ENCODE measurements at places on chromosomes 6 and 20. TPM values are rescaled to one million over a fixed set of nuclear protein-coding genes. Genes with fewer than 3 reads are reported as not detected.
A peak's percentile ranks its signal among the peaks of the same experiment; 100 is the strongest.

- DNase-seq, result no peak
Observed at GRCh38 chr20:39298121-39298520, 336.0 kb downstream of the DHX35 start.

DNA sequence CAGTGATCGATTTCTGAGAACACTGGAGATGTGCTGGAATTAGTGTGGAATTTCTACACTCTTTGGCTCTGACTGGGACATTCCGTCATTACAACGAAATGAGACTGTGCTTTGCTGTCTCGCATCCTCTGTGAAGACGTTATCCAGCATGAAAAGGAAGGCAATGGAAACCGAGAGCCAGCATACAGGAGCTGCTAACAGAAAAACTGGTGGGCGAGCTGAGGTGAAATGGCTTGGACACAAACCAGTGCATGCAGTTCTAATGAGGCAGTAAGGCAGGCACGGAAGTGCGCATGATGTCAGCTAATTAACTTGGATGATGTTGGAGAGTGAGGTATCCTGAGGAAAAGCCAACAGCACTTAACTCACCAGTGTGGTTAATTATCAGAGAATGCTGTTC lies 202.8 kb upstream of the AGPAT4 start:
- no peak for DNase-seq

GRCh38 chr6:161442420-161442819 lies 168.6 kb upstream of the AGPAT4 start:
- DNase-seq, result no peak

DNA sequence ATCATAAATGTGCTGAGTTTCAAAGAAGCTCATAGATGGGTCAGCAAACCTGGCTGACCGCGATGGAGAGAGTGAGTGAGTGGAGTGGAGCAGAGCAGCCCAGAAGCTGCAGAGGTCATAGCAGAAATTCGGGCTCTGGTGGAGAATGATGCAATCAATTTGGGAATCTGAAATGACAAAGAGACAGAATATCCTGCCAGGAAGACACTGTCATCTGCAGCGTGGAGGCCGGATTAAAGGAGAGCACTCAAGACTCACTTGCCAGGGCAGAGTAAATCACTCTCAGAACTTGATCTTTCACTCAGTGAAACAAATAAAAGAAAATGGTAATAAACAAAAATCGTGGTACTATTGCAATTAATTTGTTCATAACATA lies 109.6 kb upstream of the RREB1 start:
- DNase-seq, result no peak

DNA sequence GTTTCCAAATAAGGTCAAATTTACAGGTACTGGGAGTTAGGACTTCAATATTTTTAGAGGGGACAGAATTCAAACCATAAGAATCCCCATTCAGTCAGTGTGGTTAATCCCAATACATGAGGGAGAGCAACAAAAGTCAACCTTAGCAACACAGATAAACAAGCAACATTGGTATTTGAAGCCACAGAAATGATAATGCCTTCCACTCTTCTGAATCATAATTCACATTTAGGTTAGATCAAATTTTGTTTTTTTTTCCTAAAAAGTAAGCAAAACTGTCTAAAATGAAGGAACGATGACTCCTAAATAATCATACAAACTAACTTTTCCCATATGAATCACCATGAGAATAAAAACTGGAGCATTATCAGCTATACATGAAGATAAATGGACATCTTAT lies 246.0 kb upstream of the TENT5A start:
- no peak for DNase-seq

DNA sequence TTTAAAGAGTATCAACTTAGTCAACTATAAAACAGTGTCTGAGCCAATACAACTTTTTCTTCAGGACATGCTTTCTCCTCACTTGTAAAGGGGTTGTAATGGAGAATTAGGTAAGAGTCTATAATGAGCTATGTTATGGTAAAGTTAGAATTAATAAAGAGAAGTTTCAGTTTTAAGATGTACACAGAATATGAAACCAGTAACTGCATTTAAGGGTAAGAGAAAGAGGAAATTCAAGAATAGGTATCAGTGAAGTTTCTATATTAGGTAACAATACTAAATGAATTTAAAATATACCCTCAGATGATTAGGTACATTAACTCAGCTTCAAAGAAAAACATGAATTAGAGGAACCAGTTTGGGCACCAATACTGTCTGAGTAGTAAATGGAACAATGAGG lies 1444.3 kb upstream of the ADGRB3 start:
- DNase-seq, result no peak

DNA sequence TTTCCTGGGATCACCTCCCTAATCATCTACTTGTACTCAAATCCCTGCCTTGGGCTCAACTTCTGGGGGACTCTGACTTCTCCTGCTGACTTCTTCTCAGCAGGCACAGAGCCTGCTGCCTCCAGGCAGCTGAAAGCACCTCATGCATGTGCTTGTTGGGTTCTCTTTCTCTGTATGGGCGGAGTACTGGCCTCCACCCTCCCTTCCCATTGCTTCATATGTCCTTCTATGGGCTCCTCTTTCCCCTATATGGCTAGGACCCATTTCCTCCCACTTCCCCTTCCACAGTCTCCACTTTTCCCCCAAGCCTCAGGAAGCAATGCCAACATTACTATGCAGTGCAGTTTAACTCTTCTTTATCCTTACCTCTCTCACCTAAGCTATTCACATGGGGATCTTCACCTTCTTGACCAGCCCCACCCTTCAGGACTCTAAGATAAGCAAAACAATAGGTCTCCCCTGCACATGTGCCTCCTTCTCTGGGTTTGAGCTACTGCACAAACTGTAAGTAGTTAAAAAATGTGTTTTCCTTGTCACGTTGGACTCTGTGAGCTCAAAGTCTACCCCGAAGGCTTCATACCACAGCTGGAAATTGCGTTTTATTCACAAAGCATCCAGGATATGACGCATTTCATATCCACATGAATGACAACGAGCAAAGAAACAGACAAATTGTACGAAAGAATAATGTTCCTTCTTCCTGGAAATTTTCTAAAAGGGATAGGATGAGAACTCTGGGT lies 93.7 kb downstream of the CDS2 start:
- no peak for DNase-seq

DNA sequence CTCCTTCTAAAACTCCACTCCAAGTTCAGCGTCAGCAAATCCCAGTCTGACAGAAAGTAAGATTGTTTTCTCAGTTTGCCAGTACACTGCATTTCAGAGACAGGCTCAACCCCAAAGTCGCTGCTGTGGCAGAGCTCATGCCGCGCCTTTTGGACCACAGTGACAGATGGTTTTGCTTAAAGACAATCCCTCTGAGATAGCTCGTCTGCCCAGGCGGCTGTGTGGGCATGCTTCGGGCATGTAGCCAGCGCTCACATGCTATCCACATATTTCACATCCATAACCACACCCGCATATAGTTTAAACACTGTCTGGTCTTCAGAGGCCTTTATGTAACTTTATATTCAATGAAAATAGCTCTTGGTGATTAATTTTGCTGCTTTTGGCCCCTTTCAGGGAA lies 14.7 kb upstream of the PXDC1 start:
- DNase-seq, result no peak

- DNase-seq, result no peak
Observed at GRCh38 chr20:11117808-11118528, 444.2 kb upstream of the JAG1 start.

GRCh38 chr20:1376408-1377270 lies 16.2 kb downstream of the FKBP1A start:
- no peak for DNase-seq

- DNase-seq, result peak; percentile 56
Observed at GRCh38 chr20:21505161-21505809, 8.6 kb downstream of the NKX2-2 start.

DNA sequence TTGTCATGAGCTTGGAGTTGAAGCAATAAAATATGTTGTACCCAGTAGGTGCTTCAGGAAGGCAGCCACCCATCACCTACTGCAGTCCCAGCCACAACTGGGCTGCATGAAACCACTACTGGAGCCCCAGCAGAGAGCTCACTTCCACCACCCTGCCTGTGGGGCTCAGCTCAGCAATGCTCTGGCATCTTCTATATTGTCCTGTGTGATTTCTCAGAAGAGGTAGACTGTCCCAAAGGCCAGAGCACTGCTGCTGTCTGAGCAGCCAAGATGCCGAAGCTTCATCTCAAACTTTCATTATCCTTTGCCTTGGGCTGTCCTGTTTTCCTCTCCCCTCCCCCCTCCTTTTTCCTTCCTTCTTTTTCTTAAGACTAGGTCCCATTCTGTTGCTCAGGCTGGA lies 126.9 kb downstream of the DHX35 start:
- DNase-seq, result no peak

GRCh38 chr6:42251911-42252637 lies 34.4 kb upstream of the MRPS10 start:
- no peak for DNase-seq

GRCh38 chr20:35238170-35238569 lies 11.7 kb downstream of the MMP24 start:
- DNase-seq, result no peak

DNA sequence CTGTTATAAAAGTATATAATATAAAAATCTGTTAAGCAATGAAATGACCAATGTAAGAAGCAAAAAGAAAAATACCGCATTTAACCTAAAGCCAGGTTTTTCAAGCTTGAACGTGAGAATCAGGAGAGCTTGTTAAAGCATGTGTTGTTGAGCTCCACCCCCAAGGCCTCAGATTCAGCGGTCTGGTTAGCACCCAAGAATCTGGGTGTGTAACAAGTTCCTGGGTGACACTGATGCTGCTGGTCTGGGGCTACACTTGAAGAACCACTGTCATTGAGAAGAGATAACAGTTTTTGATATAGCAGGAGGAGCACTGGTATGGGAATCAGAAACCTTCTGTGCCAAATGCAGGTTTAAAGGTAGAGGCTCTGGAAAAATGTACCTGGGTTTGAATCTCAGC lies 154.0 kb downstream of the ID4 start:
- DNase-seq, result peak; percentile 40

- no peak for DNase-seq
Observed at GRCh38 chr6:3325210-3325609, 66.5 kb downstream of the PSMG4 start.

DNA sequence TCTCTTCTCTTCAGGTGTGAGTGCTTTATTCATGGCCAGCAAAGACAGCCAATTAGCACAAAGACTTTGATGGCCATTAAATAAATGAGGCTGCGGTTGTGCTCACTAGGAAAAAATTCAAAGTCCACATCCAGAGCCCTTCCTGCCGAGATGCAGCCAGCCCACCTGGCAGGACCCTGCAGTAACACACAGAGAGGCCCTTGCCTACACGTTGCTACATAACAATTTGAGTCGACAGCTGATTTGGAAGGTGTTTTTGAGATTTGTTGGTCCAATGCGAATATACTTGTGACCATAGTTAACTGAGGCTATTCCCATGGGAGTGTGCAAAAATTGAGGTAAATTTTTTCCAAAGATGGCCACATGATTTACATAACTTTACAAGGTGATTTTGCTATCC lies 605.4 kb upstream of the HTR1E start:
- no peak for DNase-seq

DNA sequence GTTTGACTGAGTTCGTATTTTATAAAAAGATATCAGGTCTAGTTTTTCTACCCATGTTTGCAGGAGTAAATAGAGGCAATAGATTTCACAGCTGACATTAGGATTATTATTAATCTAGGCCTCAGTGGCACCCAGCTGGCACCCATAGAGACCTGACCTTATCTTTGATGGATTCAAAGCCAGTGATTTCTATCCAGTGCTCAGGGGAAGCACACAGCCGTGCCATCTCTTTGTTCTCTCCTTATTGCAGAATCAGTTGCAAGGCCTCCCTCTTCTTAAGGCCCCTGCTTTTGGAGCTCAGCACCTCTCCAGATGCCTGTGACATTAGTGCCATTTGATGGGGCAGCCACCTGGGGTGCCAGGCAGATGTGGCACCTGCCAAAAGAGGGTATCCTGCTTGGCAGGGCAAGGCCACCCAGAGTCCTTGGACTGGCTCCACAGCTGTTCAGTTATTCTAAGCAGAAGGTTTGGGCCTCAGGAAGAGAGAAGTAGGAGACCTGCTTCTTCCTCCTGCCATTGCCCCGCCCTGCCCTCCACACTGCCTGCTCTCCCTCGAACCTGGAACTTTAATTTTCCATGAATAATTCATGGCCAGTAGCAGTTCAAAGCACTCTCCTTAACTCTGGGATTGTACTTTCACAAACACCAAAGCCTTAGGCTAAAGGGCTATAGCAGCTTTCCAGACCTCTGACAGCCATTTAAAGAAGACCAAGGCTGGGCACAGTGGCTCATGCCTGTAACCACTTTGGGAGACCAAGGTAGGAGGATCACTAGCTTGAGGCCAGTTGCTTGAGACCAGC lies 206.3 kb downstream of the ZDHHC14 start:
- DNase-seq, result no peak

- DNase-seq, result no peak
Observed at GRCh38 chr20:32443386-32443974, 85.3 kb downstream of the ASXL1 start.

DNA sequence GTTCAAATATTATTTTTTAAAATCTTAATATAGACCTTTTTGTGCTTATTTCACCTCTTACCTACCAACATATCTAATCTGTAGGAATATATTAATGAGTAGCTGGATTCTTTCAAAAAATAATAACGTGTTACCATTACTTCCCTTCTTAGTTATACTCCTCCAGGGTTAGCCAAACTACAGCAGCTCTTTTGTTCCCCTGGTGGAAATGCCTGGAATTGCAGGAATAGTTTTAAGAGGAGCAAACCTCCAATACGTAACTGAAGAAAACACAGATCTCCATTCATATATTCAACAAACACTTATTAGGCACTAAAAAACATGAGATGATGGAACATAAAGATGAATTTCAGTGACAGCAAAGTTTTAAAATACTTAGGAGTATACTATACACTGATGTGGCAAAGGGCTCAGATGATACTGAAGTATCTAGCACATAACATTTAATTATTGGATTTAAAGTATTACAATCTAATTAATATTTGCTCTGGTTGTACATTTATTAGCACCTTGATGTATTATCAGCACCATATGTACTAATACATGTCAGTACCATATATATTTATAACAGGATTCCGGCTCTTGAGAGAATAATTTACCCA lies 78.3 kb downstream of the TBX18 start:
- no peak for DNase-seq

DNA sequence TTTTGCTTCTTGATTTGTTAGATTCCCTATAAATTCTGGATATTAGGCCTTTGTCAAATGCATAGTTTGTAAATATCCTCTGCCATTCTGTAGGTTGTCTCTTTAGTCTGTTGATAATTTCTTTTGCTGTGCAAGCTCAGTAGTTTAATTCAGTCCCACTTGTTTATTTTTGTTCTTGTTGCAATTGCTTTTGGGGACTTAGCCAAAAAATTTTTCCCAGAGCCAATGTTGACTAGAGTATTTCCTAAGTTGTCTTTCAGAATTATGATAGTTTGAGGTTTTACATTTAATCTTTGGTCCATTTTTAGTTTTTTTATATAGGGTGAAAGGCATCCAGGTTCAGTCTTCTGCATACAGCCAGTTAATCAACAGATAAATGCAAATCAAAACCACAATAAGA lies 96.0 kb downstream of the PRKN start:
- DNase-seq, result no peak

The ENPP3 gene
- 0.21 TPM for polyA plus RNA-seq

The NKAIN2 gene
- not detected for polyA plus RNA-seq

The LPA gene
- polyA plus RNA-seq, result not detected

The PBX2 gene
- polyA plus RNA-seq, result 2.4 TPM

The BTBD3 gene
- polyA plus RNA-seq, result 1.9 TPM

The BPIFA1 gene
- polyA plus RNA-seq, result not detected

The LY6G6C gene
- polyA plus RNA-seq, result not detected

The EMILIN3 gene
- polyA plus RNA-seq, result not detected

All from immature natural killer cell (primary cell).